ENCODE measurements at places on chromosomes 2 and 18.
A peak's percentile ranks its signal among the peaks of the same experiment; 100 is the strongest.

DNA sequence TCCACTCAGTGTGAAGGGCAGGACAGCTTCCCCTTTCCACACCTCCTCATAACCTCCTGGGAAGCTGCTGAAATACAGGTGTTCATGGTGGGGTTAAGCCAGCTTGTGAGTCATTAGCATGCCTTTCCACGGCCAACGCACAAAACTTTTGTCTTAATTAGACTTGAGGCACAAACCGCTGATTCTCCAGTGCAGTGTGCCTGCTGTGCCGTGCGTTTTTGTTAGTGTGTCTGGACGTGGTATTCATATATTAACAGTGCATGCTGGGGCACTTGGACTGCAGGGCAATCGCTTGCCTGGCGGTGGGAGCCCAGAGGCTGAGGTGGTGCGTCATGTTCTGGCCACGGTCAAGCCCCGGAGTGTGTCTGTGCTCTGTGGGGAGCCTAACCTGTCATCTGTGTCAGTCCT lies 156.2 kb downstream of the SH3RF3 start:
- DNase-seq = peak; percentile 8

DNA sequence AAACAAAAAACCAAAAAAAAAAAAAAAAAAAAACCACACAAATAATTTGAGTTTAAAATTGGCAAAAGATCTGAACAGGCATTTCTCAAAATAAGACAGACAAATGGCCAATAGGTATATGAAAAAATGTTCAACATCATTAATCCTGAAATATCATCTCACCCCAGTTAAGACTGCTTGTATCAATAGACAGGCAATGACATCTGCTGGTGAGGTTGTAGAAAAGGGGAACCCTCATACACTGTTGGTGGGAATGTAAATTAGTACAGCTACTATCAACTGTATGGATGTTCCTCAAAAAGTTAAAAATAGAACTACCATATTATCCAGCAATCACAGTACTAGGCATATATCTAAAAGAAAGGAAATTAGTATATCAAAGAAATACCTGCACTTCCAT lies 523.1 kb downstream of the XIRP2 start:
- DNase-seq = no peak

DNA sequence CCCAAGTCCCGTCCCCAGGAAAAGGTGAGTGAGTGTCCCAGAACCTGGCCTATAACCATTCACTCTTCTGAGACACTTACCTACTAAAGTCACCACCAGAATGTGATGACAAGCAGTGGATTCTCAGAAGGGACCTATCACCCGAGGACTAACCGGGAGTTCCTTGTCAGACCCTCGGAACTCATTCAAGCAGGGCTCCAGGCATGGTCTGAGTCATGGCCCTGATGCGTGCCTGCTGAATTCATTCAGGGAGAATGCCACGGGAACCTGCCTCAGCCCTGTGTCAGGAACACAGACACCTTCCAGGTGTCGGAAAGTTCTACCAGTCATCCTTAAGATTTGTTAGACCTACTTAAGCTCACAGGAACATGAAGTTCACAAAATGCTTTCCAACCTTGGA lies 29.8 kb downstream of the ALPK2 start:
- DNase-seq = no peak

DNA sequence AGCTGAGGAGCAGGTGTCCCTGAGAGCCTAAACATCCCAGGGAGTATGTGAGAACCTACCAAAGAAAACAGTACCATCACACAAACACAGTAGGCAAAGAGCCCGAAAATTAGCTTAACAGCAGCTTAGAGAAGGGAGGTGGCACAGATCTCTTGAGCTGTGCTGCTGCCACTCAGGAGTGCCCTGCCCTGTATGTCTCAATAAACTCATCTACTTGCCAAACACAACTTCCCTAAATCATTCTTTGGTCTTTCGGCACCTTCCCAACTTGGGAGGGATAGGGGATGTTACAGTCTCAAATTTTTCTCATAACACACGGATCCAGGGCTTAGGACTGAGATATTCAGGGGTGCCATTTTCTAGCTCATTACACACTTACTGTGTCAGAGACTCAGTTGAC lies 45.3 kb upstream of the C1D start:
- DNase-seq = no peak

DNA sequence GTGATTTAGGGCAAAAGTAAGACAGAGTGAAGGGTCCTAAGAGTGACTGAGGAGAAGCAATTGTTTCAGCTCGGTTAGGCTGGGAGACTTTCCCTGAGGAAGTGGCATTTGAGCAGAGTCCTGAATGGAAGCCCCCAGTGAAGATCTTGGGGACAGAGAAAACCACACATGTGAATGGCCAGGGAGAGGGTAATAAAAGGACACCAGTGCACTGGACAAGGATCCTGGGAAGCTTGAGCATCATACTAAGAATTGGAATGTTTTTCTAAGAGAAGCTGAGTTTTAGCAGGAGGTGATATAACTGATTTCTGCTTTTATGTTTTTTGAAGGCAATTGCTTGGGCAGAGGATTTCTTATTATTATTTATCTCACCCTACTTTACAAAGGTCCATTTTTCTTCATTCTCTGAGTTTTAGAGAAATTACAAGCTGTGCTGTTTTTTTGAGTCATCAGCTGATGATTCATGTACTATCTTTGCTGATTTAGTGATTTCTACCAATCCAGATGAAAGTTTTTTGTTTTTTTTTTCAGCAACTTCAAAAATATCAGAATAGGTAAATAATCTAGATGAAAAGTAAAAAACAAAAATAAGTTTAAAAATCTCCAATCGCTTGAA lies 43.5 kb downstream of the MFSD6 start:
- no peak for DNase-seq

DNA sequence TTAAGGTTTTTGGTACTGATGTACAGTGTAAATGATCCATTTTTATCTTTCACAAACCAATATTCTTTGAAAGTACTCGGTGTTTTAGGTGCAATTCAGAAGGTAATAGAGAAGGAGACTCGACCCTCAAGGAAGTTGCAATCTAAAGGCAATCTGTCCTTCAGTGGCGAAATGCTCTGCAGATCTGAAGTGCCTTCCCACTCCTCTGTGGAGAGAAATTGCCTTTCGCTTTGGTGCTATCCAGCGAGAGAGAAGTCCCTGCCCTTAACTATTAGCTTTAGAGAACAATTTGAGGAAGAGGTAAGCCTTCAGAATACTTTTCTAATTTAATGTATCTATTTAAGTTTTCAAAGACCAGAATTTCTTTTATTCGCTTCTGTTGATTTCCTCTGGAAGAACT lies 371.8 kb upstream of the FANCL start:
- no peak for DNase-seq

DNA sequence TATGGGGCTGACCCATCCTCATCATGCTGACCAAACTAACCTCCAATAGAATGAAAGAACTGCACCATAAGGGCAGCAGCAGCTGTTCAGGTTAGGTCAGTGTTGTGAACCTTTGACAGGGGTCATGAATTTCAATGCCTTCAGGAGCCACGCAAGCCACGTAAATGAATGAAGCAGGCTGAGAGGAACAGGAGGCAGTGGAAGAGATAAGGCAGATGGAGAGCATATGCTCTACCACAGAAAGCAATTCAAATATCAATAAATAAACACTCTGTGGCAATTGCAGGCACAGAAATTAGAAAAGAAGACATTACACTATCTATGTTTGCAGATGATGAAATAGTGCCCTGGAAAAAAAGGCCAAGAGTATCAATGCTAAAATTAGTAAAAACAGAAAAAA lies 56.3 kb downstream of the SCG2 start:
- DNase-seq = no peak

- no peak for DNase-seq
These were observed 189.0 kb downstream of the PTH2R start for GRCh38 chr2:208595386-208596275.

DNA sequence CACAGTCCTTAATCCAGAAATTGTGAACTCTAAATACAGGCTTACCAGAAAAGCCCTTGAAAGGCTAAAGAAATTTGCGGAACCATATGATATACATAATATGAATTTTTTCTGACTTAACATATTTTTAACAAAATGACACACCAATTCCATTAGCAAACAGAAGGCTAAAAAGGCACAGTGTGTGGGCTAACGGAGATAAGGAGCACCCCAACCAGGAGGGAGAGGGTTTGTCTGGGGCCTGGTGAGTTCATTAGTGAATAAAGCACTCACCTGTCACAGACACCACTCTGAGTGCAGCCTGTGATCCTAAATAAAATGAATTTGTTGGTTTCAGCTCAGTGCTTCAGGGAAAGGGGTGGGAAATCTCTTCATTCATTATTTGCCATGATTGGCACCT lies 2.7 kb upstream of the FECH start:
- DNase-seq = no peak

- no peak for DNase-seq
These were observed 787.6 kb upstream of the SALL3 start for GRCh38 chr18:78192054-78192453.

GRCh38 chr18:955384-956066 lies 50.9 kb downstream of the ADCYAP1 start:
- no peak for DNase-seq

Data from BJ (cell line).